ENCODE measurements at places on chromosomes 1 and 21.
A peak's percentile ranks its signal among the peaks of the same experiment; 100 is the strongest.

GRCh38 chr1:3084726-3085125, 15.7 kb downstream of the PRDM16 start:
- DNase-seq, result no peak

- no peak for DNase-seq
Measured at GRCh38 chr1:200316148-200316803, 93.6 kb downstream of the ZNF281 start.

GRCh38 chr1:52767596-52768280, 41.5 kb downstream of the ZYG11B start:
- no peak for DNase-seq

GRCh38 chr1:222081859-222082258, 340.0 kb upstream of the DUSP10 start:
- peak; percentile 49 for DNase-seq

DNA sequence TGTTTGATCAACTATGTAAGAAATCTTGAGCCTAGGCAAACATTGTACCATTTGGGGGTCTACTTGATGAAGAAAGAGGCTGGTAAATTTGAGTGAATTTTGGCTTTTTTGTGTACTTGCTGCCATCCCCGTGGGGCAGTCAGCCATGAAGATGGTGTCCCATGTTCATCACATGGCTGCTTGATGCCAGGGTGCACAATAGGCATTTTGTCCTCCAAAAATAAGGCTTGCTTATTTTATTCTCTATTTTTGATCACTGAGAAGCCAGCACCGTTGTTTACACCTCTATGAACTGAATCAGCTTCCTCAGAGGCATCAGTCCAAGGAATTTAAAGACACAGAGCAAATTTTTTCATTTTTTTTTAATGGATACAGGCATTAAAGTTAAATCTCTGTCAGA, 1195.7 kb downstream of the AMY1C start:
- DNase-seq, result no peak

DNA sequence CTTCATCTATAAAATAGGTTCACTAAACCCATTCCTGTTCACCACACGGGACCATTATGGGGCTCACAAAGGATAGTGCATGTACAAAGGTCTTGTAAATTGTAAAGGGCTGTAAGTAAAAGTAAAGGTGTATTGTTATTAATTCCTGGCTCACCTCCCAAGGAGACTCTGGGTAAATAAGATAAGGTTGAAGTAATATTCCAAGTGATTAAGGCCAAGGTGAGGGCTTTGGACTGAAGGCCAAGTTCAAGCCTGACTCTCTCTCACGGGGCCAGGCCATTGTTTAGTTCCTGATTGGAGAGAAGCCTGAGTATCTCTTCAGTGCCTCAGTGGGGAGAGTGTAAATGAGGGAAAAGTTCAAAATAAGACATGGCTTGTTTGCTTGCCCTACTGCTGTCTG, 19.5 kb upstream of the ZFYVE9 start:
- DNase-seq, result no peak

DNA sequence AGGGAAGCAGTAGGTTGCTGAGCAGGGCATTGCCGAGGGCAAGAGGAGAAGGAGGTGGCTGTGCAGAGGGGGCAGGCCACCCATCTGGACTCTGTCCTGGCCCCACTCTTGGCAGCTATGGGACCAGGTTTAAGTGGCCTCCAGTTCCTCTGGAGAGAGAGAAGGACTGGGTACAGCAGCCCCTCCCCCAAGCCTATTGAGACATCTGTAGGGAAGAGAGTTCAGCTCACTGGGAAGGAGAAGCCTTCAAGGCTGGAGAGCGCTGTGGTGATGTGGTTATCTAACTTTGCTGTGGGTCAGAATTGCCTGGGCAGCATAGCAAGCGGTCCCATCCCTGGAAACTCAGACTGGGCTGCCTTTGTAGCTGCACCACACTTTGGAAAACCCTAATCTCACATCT, 93.9 kb downstream of the KCNJ15 start:
- DNase-seq, result no peak

DNA sequence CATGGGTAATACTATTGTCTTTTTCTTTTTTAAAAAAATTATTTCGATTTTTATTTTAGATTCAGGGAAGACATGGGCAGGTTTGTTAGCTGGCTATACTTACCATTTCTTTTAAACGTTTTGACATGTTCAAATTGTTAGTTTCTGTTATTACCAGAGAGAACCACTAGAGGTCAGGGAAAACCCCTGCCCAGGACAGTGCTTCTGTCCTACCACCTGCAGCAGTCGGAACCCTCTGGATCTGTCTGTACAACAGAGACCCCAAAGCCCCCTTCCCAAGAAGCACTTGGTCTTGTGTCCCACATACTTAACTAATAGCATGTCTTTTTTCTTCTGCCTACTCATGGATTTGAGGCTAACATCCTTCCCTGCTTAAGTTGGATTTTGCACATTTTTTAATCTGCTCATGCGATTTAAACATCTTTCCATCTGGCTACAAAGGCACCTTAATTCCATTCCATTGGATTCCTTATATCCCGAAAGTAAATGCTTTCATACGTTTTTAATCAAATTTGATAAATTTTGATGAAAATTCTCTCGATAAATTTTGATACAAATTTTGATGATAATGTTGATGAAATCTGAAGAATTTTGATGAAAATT, 10.0 kb upstream of the C1orf115 start:
- DNase-seq, result peak; percentile 50

All from fibroblast of mammary gland (primary cell).